ENCODE measurements at places on chromosomes 3 and 15. TPM values are rescaled to one million over a fixed set of nuclear protein-coding genes. Genes with fewer than 3 reads are reported as not detected.

SPSB4 gene
- polyA plus RNA-seq, result not detected

ZKSCAN7 gene
- polyA plus RNA-seq, result 3.5 TPM

ANKRD63 gene
- not detected for polyA plus RNA-seq

TIGIT gene
- polyA plus RNA-seq, result not detected

PLCL2 gene
- not detected for polyA plus RNA-seq

DNA sequence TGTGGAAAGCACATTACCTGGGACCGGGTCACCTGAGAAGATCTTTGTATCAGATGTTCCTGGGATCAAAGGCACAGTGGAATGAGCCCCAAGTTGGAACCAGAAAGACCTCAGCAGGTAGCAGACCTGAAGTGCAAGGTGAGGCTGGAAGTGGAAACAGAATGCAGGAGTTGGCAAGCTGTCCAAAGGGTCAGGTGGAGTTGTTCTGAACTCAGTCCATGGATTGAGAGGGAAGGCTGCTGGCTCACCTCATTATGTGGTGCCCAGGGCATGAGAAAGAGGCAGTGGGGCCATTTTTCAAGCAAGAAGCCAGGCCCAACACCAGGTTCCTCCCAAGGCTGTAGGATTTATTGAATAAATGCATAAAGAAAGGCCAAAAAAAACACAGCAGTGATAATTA is 49.3 kb downstream of the TMEM266 start:
- no peak overlapping the region for H3K4me3 ChIP-seq
- no peak for DNase-seq
- H3K27me3 ChIP-seq, result no peaks in the 10 kb centered on the region

- DNase-seq, result no peak
- no peak overlapping the region for H3K27ac ChIP-seq
- H3K4me3 ChIP-seq, result no peak overlapping the region
- H3K36me3 ChIP-seq, result peaks cover 4% of the 10 kb centered on the region
- H3K27me3 ChIP-seq, result no peaks in the 10 kb centered on the region
Observed at GRCh38 chr15:37059086-37059485, 41.3 kb downstream of the MEIS2 start.

GRCh38 chr15:99929266-99929665 is 196.0 kb upstream of the LYSMD4 start:
- peaks cover 25% of the 10 kb centered on the region for H3K27me3 ChIP-seq
- no peaks in the 10 kb centered on the region for H3K36me3 ChIP-seq
- H3K4me3 ChIP-seq, result no peak overlapping the region
- no peak for DNase-seq
- H3K27ac ChIP-seq, result no peak overlapping the region
- peaks cover 8% of the 10 kb centered on the region for H3K4me1 ChIP-seq

DNA sequence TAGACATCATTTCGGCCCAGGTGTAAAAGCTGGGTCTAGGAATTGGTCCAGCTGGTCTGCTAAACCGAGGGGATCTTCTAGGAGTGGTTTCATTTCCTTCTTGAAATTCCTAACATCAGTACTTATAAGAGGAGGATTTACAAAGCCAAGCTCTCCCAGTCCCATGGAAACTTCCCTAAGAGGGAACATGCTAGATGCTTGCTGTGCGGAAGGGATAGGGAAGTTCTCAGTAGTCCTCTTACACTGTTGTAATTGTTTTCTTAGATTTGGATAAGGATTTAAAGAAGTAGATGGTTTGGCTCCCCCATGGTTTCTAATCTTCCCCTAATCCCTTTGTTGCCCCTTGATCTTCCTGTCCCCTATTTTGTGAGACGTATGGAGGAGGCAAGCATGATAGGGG is 89.7 kb upstream of the XCR1 start:
- no peak overlapping the region for H3K27ac ChIP-seq
- H3K4me3 ChIP-seq, result no peak overlapping the region
- no peaks in the 10 kb centered on the region for H3K36me3 ChIP-seq
- peaks cover 11% of the 10 kb centered on the region for H3K4me1 ChIP-seq
- DNase-seq, result no peak
- H3K27me3 ChIP-seq, result no peaks in the 10 kb centered on the region

- H3K4me1 ChIP-seq, result peaks cover 15% of the 10 kb centered on the region
- no peak overlapping the region for H3K4me3 ChIP-seq
- no peaks in the 10 kb centered on the region for H3K36me3 ChIP-seq
- no peak for DNase-seq
- no peaks in the 10 kb centered on the region for H3K27me3 ChIP-seq
Observed at GRCh38 chr3:122674339-122674738, 6.3 kb upstream of the PARP14 start.
